ENCODE measurements at places on chromosomes 16 and 17.
A peak's percentile ranks its signal among the peaks of the same experiment; 100 is the strongest.

DNA sequence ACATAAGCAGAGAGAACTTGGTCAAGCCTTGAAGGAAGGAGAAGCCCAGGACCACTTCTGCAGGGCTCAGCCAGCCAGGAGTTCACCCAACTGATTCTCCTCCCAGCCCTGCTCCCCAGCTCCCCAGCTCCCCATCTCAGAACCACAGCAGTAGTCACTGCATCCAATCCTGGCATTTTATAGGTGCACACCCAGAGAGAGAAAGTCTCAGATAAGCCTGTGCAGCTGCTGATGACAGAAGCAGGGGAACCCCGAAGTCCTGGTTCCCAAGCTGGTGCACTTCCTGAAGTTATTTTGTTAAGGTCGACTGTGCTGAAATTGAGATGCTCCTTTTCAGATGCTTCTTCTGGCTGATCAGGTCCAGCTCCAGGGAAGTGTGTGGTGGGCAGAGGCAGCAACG, 6.6 kb downstream of the RNF112 start:
- DNase-seq = no peak

- no peak for DNase-seq
These were observed 33.1 kb upstream of the SNN start for GRCh38 chr16:11635113-11635652.

GRCh38 chr17:75845058-75845711, 981 bp upstream of the UNC13D start:
- DNase-seq = no peak

DNA sequence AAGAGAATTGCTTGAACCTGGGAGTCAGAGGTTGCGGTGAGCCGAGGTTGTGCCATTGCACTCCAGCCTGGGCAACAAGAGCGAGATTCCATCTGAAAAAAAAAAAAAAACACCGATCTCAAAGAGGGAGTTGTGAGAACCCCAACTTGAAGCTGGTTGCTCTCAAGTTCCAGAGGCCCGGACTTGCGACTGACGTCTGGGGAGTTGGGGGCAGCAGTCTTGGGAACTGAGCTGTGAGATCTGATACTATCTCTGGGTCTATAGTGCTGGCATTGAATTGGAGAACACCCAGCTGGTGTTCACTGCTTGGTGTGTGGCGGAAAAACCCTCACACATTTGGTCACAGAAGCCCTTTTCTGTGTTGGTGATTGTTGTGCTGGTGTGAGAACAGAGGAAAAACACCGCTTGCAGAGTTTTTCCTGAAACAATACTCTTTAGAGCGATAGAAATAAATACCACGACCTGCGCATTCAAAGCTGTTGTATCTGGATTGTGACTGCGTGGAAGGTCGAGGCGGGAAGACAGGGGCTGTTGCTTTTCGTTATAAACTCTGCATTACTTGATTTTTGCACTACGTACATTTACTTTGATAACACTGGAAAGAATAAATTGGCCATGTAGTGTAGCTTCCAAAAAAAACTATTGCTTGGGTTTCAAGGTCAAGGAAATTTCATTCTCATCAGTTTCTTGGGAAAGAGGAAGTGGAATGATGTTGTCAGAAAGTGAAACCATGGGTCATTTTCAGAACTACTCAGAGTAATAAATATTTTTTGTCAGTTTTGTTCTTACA, 8.8 kb downstream of the SCIMP start:
- DNase-seq = no peak

DNA sequence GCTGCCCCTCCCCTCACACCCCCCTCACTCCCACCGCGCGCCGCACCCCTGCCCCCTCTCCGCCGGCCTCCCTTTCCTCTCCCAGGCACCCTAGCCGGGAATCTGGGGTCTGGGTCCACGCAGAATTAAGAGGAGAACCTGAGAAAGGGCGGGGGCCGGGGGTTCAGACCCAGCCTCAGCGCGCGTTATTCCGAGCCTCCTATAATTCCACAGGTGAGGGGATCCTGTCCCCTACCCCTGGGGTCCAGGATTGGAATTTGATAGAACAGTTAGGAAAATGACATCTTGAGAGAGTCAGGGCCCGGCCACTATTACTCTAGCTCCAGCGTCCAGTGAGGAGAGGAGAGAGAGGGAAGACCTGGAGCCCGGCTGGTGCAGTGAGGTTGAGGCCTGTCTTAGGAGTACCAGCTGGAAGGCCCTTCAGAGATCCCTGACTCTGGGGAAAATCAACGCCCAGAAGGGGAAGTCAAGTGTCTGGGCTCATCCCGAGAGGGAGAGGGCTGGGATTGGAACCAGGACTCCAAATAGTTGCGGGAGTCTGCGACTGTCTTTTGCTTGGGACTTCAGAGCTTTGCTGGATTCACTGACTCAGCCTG, 17.3 kb downstream of the GRB7 start:
- no peak for DNase-seq

DNA sequence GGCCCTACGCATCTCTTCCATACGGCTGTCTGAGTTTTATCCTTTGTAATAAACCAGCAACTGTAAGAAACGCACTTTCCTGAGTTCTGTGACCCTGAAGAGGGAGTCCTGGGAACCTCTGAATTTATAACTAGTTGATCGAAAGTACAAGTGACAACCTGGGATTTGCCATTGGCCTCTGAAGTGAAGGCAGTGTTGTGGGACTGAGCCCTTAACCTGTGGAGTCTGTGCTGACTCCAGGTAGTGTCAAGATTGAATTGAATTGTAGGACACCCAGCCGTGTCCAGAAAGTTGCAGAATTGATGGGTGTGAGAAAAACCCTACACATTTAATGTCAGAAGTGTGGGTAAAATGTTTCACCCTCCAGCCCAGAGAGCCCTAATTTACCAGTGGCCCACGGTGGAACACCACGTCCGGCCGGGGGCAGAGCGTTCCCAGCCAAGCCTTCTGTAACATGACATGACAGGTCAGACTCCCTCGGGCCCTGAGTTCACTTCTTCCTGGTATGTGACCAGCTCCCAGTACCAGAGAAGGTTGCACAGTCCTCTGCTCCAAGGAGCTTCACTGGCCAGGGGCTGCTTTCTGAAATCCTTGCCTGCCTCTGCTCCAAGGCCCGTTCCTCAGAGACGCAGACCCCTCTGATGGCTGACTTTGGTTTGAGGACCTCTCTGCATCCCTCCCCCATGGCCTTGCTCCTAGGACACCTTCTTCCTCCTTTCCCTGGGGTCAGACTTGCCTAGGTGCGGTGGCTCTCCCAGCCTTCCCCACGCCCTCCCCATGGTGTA, 1.5 kb downstream of the GAA start:
- DNase-seq = no peak

- DNase-seq = peak; percentile 98
These were observed 60.6 kb downstream of the SCNN1B start for GRCh38 chr16:23362460-23363317.

DNA sequence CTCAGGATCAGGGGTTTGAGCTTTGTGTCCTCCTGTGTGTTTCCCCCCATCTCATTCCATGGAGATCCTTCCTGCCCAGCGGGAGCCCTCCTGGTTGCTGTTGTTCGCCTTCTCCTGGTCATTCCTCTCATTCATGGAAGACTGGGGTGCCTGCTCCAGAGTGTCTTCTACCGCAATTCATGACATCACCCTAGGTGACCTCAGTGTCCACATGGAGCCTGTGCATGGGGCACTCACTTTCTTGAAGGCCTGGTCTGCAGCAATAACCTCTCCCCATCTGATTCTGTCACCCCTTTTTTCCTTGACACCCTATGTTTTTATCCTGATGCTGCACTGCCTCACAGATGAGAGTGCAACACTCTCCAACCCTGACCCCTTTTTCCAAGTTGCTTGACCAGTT, 21.4 kb upstream of the ARHGAP17 start:
- no peak for DNase-seq

DNA sequence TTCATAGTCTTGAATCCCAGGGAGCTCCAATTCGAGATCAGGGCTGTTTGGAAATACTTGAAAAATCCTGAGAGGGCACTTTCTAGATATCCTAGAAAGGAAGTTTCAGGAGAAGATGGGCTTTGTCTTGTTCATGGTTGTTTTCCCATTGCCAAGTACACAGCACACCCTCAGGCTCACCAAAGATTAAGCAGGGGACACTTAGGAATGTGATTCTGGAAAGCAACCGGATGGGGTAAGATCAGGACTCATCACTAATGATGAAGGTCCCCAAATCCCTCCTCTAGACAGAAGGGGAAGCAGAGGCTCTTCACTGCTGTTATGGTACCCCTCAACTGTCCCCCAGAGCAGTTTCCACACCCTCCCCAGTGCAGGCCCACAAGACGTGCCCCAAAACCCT, 40.7 kb downstream of the VAC14 start:
- no peak for DNase-seq

- DNase-seq = no peak
These were observed 103.6 kb upstream of the C16orf82 start for GRCh38 chr16:26963109-26963508.

- DNase-seq = no peak
These were observed 266.4 kb downstream of the MAF start for GRCh38 chr16:79334127-79334526.

- DNase-seq = no peak
These were observed 9.0 kb upstream of the GGA2 start for GRCh38 chr16:23519282-23519681.

GRCh38 chr17:48631693-48632578, 5.8 kb upstream of the HOXB9 start:
- no peak for DNase-seq

DNA sequence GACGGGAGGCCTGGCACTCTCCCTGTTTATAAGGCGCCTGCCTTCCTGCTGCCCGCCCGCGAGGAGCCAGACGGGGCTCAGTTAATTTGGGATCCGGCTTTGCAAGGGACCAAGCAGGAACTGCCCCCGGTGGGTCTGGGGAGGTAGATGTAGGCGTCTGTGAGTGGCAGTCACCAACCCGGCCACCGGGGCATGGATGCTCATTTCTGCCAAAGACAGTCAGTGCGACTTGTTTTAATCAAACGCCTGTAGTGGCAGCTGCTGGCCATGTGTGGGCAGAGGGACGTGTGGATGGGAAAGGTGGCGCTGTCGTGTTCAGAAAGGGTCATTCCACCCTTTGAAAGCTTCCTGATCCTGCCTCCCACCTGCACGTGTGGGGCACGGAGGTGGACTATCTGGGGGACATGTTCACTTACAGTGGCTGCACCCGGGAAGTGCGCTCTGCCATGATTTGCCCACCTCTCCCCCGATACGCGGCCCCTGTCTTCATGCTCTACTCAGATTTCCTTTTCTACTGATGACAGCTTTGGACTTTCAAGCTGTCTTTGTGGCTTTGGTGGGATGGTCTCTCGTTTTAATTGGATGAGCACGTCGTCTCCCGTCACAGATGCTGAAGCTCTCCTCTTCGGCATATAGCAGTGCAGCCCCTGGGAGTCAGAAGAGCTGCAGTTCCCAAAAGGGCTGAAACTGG, 60.3 kb upstream of the CIBAR2 start:
- peak; percentile 78 for DNase-seq

DNA sequence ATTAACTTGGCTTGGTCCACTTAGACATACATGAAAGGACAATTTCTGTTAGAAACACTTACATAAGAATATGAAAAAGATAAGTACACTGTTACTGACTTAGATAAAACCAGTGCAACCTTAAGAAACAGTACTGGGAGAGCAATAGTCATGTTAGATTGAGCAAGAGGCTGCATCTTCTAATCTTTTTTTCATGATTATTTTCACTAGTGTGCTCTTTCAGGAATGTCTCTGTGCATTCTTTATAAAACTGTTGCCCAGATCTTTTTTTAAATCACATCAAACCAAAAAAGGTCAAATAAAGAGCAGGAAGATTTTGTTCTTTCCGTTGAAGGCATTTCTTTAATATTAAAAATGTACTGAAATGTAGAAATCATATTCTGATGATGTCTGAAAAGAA, 100.7 kb upstream of the AXIN2 start:
- DNase-seq = no peak

DNA sequence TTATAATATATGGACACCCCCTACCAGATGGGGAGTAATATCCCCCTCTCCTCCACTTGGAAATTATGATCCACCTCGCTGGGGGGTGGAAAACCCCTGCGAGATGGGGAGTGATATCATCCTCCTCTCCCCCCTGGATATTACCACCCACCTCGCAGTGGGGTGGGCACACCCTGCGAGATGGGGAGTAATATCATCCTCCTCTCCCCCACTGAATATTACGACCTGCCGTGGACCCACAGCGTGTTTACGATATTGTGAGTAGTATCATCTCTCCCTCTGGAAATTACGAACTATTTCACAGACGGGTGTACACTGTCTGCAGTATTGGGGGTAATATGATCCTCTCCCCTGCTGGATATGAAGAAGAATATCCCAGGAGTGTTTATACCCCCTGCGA, 228.3 kb upstream of the WSCD1 start:
- no peak for DNase-seq

- DNase-seq = no peak
These were observed 18.4 kb downstream of the SMIM36 start for GRCh38 chr17:55492781-55493341.

- no peak for DNase-seq
These were observed 3.1 kb upstream of the TEX19 start for GRCh38 chr17:82355770-82356427.

DNA sequence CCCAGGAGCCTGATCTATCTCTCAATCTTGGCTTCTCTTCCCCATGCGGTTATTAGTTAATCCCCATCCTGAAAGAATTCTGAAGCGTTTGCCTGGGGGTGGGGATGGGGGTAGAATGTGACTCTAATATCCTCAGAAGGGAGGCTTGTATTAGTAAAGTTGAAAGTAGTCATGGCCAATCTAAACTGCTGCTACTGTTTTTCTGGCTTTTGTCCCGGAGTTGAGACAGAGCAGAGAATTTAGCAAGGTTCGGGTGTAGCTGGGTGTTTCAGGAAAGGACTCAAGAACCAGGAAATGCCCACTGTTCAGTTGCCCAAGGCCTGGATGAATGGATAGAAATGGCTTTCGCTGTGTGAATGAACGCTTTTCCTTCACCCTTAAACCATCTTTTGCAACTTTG, 17.6 kb upstream of the ITGAM start:
- DNase-seq = no peak

DNA sequence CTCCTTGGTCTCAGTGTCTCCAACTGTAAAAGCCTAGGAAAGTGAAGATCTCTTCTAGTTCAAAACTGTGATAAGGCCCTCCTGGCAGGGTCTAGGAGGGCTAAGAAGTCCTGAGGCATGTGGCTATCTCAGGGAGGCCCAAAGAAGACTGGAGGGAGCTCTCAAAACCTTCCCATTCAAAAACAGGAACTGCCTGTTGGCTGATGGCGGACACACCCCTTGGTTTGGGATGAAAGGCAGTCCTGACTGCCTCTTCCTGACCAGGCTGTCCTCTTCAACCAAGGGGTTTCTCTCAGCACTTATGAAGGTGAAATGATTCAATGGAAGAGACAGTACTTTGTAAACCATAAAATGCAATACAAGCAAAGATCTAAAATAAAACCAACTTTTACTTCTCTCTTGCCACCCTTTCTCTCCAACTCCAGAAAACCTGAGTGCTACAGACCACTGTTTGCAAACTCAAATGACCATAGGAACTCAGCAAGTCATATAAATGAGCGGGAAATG, 4.7 kb downstream of the ZNF764 start:
- DNase-seq = no peak

GRCh38 chr17:28828294-28829040, 14.1 kb downstream of the FAM222B start:
- no peak for DNase-seq

DNA sequence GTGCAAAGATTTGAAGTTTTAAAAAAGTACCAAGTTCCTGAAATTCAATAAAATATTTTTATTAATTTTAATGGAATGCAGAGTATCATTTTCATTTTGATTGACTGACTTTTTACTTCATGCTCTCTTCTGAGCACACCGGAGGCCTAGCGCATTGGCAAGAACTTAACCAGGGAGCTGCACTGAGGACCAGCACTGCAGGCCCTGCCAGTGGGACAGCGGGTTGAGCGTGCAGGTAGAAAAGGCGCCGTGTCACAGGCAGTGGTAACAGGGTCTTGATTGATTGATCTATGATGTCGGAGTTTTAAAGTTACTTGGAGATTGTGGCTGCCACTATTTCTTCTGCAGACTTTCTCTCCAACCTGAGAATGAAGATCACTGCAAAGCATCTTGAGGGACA, 43.7 kb downstream of the WDR45B start:
- DNase-seq = no peak

All from dermis microvascular lymphatic vessel endothelial cell (primary cell).